GM13976 (cell line): ENCODE measurements at places on chromosomes 6 and 20.

DNA sequence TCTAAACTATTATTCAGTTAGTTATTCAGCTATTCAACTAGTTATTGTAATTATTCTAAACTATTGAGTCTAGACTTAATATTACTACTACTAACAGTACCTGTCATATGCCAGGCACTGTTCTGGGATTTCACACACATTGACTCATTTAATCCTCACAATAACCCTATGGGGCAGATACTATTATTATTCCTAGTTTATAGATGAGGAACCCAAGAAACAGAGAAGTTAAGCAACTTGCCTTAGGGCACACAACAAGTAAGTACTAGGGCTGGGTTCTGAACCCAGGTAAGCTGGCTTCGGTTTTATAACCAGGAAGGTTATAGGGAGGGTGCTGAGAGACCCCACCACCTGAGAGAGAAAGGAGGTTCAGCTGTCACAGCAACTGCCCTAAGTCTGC lies 7.8 kb downstream of the TEAD3 start:
- DNase-seq = no peak

DNA sequence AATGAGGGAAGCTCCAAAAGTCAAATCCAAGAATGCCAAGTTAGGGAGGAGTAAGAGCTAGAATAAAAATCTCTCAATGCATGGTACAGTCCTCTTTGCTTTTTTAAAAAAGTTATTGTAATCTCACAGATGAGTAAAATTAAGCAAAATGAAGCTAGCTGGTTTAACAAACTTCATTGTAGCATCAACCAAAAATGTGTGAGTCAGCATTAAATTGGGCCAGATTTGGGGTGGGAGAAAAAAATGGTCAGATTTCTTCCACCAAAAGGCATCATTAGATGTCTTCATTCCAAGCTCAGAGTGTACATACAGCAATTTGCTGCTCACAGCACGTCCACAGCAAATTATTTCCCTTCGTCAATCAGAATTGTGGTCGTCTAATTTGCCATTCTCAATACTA lies 441.5 kb upstream of the FLRT3 start:
- no peak for DNase-seq

- DNase-seq = peak; percentile 35
Observed at GRCh38 chr6:70686548-70687133, 19.0 kb downstream of the SMAP1 start.

DNA sequence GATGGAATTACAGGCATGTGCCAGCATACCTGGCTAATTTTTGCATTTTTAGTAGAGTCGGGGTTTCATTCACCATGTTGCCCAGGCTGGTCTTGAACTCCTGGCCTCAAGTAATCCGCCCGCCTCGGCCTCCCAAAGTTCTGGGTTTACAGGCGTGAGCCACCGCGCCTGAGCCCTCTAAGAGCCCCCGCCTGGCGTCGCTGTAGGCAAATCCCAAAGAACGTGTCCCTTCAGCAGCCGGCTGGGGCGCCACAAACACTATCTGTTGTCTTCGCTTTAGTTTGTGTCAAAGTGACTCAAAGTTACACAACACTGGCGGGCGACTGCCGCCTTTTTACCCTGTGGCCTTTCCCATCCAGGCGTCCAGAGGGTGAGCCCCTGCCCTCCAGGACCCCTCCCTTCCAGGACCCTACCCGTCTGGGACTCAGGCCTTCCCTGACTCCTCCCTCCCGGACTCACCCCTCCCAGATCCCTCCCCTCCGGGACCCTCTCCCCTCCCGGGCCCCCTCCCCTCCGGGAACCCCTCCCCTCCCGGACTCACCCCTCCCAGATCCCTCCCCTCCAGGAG lies 940 bp upstream of the ADRM1 start:
- peak; percentile 90 for DNase-seq

- DNase-seq = peak; percentile 23
Observed at GRCh38 chr6:46734867-46735719, at the start of gene PLA2G7. Gene PLA2G7, minus strand, starts transcription at chr6:46735375. Its CDS starts 12,484 bp downstream, at chr6:46722891.

DNA sequence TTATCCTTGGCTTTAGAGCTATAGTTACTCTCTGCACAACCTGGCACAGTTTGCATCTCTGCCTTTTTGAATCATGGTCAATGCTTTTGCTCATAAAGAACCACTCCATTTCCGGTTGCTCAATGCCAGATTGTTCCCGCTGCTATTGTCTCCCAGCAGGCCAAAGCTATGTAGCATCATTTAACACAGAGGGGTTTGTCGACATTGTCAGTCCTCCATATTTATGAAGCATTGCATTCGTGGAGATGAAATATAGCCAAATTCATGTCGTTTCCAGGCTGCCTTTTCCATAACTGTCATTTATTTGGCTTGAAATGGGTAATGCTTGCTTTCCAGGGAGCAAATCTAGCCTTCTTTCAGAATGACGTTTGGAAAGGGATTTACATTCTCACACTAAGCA lies 598.8 kb downstream of the EPHA7 start:
- no peak for DNase-seq

DNA sequence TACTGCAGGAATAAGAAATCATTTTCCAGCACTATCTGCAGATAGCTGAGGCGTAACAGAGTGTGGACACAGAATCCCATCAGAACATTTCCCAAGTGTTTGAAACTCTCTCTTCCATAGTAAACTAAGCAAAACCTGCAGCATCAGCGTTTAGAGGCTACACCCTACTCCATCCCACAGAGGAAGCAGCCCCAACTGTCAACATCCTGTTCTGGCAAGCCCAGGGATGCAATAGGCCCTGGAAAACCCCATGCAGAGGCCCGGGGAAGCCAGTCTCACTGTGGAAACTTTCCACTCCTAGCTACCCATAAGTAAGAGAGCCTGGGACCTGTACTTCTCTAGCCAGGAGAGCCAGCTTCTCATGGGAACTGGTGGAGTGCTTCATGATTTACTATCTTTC lies 129.4 kb downstream of the LY86 start:
- DNase-seq = no peak
